ENCODE measurements at places on chromosomes 6 and 20. TPM values are rescaled to one million over a fixed set of nuclear protein-coding genes. Genes with fewer than 3 reads are reported as not detected.

The KCNK17 gene
- 0.95 TPM for total RNA-seq

The ULBP1 gene
- total RNA-seq: 0.16 TPM

DNA sequence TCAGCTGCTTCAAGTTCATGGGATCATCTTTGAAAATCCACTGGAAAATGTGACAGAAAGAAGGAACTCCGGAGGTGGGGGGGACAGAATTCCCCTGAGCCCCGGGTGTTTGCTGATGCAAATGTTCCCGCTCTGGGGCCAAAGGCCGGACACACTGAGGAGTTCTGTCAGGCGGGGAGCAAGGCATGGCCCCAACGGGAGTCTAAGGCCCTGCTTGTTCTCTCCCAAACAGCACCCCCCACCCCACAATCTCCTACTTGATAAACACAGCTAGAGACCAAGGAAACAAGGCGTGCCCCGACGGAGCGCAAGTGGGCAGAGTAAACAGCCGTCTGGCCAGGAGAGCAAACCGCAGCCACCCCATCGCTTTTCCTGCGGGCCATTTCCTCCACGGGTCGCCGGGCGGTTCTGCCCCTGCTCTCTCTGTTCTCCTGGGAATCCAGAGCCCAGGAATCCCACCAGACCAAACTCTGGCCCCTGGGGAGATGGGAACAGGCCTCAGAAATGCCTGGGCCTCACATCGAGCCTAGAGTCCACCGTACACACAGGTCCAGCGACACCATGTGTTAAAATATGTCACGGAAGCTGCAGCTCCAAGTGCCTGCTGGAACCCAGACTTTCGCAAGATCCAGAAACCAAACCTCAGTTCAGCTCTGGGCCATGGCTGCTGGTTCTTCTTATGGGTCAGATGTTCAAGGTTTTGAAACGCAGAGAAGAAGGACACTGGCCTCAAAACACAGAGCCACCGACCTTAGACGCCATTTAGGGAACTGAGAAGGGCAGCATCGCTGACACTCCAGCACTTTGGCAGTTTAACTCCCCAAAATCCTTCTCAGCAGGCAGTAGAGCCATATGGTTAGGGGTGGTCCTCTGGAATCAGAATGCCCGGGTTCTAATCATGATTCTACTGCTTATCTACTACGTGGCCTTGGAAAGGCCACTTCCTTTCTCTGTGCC lies 104.2 kb downstream of the PREX1 start:
- DNase-seq: no peak

- no peak for DNase-seq
Measured at GRCh38 chr6:111604259-111605099, 1.2 kb downstream of the TRAF3IP2 start.

DNA sequence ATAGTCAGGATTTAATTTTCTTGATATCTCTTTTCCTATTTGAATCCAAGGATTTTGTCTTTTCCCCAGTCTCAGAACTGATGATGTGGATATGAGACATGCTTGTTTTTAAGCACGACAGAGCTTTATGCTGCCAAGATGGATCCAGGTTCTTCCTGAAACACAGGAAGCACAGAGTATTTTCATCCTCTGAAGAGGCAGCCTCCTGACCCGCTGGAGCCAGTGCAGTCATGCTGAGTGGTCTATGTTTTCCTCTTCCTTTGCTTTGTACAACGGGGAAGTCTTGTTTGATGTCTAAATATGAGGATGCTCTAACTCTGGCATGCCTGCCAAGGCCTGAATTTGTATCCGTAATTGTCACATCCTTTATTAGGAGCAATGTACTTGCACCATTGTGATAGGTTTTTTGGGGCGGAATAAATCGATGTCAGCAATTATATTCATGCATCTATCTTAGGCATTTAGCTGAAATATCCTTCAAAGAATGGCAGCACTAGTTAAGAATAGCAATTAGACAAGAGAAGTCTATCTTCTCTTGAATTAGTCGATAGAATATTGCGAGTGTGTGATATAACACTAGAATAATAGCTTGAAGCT lies 407.1 kb upstream of the JAG1 start:
- DNase-seq: no peak

The FYN gene
- 201 TPM for total RNA-seq

The ELOVL2 gene
- 6.2 TPM for total RNA-seq

DNA sequence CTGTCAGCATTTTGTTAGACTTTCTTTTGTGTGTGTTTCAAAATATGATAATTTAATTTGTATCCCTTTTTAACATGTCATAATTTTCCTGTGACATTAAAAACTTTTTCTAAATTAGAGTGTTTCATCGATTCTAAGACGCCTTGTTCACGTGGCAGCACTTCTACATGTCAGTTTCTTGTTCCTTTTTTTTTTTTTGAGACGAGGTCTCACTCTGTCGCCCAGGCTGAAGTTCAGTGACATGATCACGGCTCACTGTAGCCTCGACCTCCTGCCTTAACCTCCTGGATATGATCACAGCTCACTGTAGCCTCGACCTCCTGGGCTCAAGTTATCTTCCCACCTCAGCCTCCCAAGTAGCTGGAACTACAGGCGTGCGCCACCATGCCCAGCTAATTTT lies 27.6 kb upstream of the ADRM1 start:
- DNase-seq: no peak

DNA sequence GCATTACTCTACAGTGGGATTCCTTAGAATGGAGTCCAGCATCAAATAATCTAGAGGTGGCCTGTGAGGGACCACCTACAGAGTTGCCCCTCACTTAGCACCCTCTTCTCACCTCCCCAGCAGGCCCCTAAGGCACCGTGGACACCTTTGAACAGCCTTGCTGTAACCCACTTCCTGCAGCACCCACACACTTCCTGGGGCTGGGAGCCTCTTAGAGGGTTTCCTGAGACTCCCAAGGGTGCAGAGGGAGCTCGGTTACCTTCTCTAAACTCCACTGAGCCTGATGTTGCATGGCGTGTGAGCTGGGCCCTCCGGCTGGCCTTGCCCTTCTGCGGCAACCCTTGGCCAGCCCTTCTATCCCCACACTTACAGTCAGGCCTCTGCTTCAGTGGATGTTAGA lies 7.3 kb upstream of the SIRPG start:
- DNase-seq: no peak

GRCh38 chr20:12966468-12967085 lies 42.2 kb upstream of the SPTLC3 start:
- DNase-seq: no peak

The FAM83C gene
- 0.21 TPM for total RNA-seq

The HMGN4 gene
- total RNA-seq: 71.5 TPM

GRCh38 chr20:58511364-58511763 lies 3.8 kb downstream of the APCDD1L start:
- no peak for DNase-seq

GRCh38 chr6:139271056-139271455 lies 20.7 kb downstream of the TXLNB start:
- no peak for DNase-seq

The FAM217A gene
- total RNA-seq: not detected

- DNase-seq: no peak
Measured at GRCh38 chr6:7144872-7145584, 37.3 kb downstream of the RREB1 start.

- no peak for DNase-seq
Measured at GRCh38 chr20:37243937-37244571, 17.6 kb downstream of the GHRH start.

DNA sequence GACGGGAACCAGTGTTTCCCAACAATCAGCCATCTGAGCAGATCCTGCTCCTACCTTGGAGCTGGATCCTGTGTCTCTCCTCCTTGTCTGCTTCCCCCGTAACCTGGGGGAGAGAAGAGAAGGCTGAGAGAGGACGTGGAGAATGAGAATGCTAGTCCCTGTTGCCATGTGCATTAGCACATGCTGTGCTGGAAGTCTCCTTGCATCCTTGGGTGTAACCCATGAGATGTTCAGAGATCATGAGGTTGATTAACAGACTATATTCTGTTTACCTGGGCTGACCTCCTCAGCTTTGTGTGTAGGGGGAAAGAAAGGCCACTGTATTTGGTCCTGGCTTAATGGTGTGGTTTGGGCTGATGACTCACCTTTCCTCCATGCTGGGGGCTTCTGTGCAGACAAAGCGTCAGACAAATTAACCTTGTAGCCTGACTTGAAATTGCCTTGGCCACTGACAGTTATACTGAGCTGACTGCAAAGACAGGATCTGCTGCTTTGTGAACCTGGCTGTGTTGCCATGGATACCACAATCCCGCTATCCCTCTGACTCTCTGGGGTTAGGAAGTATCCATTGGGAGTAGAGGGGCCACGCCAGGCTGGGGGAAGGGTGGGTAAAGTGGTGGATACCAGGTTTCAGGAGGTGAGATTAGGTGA lies 243.7 kb upstream of the CHD6 start:
- no peak for DNase-seq

The MROH8 gene
- total RNA-seq: 6.3 TPM

DNA sequence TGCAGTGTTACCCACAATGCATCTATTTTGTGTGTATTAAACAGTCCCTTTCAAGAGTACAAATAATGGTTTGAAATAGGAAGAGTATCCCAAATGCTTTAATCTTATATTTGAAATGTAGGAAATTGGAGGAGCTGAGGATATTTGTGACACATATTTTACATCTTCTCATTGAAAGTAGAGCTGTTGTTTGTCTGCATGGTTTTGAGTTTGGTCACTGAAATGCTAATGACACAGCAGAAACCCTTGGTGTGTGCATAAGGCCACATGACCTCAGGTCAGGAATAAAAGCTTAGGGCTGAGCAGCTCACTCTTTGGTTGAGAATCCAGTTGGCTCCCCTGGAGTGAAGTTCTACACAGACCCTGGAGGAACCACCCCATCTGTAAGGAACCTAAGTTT lies 49.8 kb downstream of the TPD52L1 start:
- no peak for DNase-seq

GRCh38 chr6:53892707-53893106 lies 97.9 kb downstream of the LRRC1 start:
- no peak for DNase-seq

DNA sequence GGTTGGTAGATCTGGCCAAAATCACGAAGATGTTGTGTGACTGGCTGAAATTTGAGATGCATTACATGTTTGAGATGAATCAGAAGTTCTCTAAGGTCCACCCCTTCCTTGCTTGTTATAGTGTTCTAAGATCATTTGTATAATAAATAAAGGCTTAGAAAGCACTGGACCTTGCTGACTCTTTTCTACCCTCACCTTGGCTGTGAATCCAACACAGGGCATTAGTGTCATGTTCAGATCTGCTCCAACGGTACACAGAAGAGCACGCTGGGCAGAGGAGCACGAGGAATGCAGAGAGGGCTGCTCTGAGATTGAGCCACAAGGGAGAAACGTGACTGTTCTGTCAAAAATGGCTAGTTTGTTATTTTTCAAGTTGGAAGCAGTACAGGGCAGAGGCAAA lies 169.5 kb upstream of the HDAC2 start:
- no peak for DNase-seq

- no peak for DNase-seq
Measured at GRCh38 chr20:24604966-24605665, 135.7 kb downstream of the SYNDIG1 start.

- DNase-seq: no peak
Measured at GRCh38 chr20:37426978-37427377, 81.0 kb downstream of the SRC start.

DNA sequence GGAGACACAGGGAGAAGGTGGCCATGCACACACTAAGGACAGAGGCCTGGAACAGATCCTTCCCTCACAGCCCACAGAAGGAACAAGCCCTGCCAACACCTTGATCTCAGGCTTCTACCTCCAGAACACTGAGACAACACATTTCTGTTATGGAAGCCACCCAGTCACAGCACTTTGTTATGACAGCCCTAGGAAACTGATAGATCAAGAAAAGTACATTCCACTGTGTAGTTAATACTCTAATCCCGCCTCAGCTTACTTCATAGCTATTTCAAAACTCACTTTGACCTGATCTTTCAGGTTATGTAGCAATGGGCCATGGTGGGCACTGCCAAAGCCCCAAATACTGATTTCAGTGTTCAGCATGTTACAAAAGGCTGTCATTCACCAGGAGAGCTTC lies 66.8 kb downstream of the CD24 start:
- no peak for DNase-seq

The TAGAP gene
- 2.5 TPM for total RNA-seq

The PRDM13 gene
- not detected for total RNA-seq

DNA sequence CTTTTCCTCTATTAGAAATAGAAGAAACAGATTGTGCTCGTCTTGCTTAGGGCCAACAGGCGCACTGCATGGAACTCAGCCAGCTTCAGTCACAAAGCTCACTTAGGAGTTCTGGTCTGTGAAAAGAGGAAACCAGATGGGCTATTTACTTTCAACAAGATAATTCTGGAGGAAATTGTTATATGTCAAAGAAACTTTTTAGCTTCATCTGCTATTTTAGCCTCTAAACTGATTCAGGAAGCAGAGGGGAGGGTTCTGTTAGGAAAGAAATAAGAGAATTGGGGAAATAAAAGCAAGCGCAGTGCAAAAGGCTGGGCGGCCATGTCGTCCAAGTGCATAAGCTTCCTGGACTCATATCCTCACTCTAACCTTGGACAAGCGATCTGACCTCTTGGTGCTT lies 21.3 kb downstream of the PRKN start:
- DNase-seq: peak; percentile 47

- peak; percentile 94 for DNase-seq
Measured at GRCh38 chr6:28985462-28986164, 19.5 kb downstream of the ZNF311 start.

- no peak for DNase-seq
Measured at GRCh38 chr6:155223646-155224451, 40.0 kb upstream of the CLDN20 start.

GRCh38 chr20:23203310-23203709 lies 117.2 kb upstream of the CD93 start:
- no peak for DNase-seq

GRCh38 chr20:23680146-23680545 lies 8.7 kb downstream of the CST4 start:
- DNase-seq: no peak

- DNase-seq: no peak
Measured at GRCh38 chr6:37316071-37316470, 37.7 kb upstream of the RNF8 start.

DNA sequence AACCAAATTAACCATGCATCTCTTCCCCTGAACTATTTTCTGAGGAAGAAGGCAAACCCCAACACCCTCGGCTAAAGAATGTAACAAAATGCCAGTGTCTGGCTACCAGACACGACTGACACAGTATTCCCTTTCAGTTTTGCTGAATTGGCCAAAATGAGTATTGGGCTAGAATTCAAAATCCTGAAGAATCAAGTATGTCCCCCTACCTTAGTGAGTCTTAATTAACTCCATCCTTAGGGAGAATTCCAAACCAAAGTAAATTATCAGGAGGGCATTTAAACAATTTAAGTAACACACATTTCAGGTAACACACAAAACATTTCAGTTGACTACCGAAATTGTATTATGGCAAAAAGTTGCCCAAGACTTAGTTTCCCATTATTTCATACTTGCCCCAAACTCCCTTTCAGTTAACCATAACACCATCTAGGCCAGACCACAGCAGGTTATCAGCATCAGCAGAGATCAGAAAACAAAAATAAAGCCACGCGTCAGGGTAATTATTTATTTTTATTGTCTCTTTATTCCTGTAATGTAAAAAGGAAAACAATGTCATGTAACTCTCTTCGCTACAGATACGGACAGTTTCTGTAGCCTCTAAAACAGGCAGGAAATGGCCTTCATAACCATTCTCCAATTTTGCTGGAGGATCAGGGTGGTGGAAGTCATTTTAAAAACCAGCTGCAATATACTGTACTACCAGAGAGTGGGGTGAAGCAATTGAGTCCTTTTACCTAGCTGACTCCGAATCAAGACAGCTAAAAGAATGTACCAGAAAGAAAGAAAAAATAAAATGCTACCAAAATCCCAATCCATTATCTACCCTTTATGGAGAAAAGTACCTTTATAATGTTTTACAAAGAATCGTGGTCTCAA lies 1.9 kb downstream of the SNX5 start:
- DNase-seq: no peak

- no peak for DNase-seq
Measured at GRCh38 chr6:22134308-22134707, 162.5 kb downstream of the PRL start.

Data from urinary bladder (tissue), 4 donors.